ENCODE measurements at places on chromosomes 6 and 20. TPM values are rescaled to one million over a fixed set of nuclear protein-coding genes. Genes with fewer than 3 reads are reported as not detected.

The OR2B6 gene
- not detected for total RNA-seq

DNA sequence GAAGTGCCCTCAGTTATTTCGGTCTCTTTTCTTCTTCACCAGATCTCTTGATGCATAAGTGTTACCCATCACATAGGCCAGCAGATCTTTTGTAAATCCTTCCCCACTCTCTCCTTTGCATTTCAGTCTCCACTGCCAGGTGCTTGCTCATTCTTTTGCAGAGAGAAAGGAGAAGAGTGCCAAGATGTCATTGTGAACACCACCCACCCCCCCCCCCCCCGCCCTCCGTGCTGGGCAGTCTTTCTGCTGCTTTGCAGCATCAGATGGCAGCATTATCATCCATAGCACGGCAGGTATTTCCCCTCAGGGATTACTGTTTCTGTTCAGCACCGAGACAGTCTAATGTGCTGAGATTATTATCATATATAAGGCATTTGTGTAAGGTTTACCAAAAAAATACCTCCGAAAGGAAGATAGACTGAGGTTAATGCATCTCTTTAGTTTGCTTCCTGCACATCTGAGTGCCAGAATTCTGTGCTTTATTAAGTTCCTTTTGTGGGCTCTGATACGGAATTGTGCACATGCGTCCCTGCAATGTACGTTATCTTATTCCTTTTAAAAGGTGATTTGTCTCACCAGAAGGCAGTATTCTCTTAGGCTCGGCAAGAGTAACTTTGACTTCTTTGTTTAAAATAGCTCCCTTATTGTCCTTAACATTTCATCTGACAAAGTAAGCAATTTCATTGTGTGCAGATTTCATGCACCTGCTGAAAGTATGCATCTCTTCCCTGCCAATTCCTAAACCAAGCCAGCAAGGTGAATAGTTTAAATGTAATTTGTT is 128.8 kb downstream of the PHACTR1 start:
- ATAC-seq = no peak

DNA sequence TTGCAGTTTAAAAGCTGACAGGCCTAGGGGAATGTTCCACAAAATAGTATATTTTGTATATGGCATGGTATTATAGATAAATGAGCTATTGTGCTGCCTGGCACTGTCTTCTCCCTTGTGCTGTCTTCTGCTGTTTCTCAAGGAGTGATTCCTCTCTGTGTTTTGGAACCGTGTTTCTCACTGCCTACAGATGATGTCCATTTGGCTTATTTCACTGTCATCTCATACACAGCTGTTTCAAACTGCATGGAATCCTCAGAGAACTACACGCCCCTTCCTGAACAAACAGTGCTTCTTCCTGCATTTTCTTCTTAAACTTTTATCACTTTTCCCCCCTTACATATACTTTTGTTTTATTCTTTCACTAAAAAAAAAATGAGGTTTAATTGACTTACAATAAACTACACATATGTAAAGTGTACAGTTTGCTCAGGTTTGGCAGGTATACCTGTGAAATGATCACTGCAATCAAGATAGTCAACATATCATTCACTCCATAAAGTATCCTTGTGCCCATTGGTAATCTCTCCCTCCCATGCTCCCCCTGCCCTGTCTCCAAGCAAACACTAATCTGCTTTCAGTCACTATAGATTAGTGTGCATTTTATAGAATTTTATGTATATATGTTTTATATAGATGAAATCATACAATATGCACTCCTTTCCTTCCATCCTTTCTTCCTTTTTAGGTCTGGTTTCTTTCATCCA is 43.0 kb downstream of the CBFA2T2 start:
- no peak for ATAC-seq

The APCDD1L gene
- total RNA-seq = 0.40 TPM

The SLC32A1 gene
- not detected for total RNA-seq

The ZC2HC1B gene
- not detected for total RNA-seq

The STX11 gene
- 7.6 TPM for total RNA-seq

- ATAC-seq = no peak
These were observed 19.3 kb upstream of the WFDC2 start for GRCh38 chr20:45450097-45450818.

DNA sequence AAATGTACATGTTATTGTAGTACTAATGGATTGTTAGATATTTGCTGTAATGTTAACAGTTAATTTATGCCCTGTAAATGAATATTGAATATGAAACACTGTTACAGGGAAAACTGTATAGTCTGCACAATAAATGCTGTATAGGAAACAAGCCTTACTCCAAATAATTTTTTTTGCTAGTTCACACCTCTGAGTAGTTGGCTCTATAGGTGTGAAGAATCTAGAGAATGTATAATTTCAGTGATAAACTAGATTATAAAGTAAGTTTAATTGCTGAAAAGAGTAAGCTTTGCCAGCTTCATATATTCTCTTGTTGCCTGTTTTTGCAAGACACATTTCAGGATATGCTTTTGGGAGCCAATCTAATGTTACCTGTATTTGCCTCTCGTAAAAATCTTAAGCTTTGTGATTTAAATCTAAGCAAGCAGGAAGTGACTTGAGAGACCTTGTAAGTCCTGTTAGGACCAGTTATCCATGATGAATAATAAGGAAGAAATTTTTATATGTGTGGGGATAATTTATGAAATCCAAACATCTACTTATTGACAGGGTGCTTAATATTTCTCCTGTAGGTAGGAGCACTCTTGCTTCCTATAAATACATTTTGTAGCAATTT is 232.4 kb downstream of the ZFAND3 start:
- ATAC-seq = no peak

- no peak for ATAC-seq
These were observed 401 bp upstream of the TNFRSF21 start for GRCh38 chr6:47310131-47310480.

The BAK1 gene
- 7.3 TPM for total RNA-seq

The BTN1A1 gene
- not detected for total RNA-seq

GRCh38 chr6:53540129-53540692 is 4.7 kb downstream of the GCLC start:
- no peak for ATAC-seq

DNA sequence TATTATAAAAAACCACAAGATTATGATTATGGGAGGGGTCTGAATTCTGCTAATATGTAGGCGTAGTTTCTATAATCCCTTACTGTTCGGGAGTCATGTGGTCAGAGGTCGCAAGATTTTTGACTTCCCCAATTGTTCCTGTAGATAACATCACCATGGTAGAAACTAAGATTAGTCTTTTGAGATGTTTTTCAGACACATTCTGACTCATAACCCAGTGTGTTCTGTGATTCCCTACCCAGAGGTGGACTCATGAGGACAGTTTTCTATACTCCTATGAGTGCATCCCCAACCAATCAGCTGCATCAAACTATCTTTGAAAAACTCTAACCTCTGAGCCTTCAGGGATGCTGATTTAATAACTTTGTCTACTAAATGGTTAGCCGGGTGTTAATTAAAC is 175.5 kb downstream of the RFPL4B start:
- no peak for ATAC-seq

DNA sequence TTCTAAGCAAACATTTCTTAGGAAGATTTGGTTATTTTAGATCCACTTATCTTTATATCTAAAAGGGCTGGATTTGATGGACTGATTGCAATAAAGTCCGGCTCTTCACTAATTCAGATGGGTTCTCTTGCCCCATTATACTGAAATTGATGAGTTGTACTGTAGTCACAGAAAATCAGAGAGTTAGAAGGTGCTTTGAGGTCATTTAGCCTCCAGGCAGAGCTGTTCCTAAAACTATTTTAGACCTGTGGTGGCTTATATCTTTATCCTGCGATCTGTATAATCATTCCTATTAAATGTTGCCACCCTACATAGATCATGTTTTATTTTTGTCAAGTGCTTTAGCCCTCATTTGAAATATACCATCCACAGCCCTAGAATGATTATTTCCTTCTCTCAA is 61.3 kb upstream of the ATXN1 start:
- no peak for ATAC-seq

The TINAG gene
- total RNA-seq = not detected

The SLC52A3 gene
- total RNA-seq = 1.7 TPM

The RIPOR2 gene
- 5.4 TPM for total RNA-seq

DNA sequence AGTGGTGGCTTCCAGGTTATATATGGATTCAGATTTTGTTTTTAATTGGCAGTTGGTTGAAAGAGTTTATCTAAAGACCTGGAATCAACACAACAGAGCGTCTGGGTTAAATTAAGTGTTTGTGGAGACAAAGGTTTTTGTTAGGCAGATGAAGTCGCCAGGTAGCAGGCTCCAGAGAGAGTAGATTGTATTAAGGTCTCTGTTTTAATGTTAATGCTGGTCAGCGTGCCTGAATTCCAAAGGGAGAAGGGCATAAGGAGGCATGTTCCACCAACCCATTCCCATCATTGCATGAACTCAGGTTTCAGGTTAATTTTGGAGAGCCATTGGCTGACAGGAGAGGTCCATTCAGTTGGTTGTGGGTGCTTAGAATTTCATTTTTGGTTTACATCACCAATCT is 744.1 kb upstream of the GJE1 start:
- no peak for ATAC-seq

DNA sequence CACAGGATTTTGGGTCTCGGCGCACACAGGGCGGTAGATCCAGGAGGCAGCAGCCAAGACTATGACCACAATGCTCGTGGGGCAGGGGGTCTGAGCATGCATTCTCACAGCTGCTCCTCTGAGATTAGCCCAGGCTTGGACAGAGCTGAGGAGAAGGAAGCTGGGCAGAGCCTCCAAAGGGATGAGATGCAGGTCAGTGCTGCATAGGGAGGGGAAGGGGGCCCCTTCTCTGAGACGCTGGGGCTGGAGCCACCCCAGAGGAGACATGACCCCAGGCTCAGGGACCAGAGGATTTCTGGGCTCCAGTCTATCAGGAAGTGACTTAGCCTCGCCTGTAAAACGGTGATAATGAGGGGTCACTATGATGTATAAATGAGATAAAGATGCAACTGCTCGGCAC is 93.9 kb downstream of the BFSP1 start:
- ATAC-seq = no peak

- ATAC-seq = no peak
These were observed 19.6 kb downstream of the MYLIP start for GRCh38 chr6:16148498-16148897.

- ATAC-seq = no peak
These were observed 75.6 kb upstream of the KIF25 start for GRCh38 chr6:167921831-167922230.

The GSTA2 gene
- total RNA-seq = not detected

The TOMM34 gene
- 12.7 TPM for total RNA-seq

The CD24 gene
- 6.2 TPM for total RNA-seq

DNA sequence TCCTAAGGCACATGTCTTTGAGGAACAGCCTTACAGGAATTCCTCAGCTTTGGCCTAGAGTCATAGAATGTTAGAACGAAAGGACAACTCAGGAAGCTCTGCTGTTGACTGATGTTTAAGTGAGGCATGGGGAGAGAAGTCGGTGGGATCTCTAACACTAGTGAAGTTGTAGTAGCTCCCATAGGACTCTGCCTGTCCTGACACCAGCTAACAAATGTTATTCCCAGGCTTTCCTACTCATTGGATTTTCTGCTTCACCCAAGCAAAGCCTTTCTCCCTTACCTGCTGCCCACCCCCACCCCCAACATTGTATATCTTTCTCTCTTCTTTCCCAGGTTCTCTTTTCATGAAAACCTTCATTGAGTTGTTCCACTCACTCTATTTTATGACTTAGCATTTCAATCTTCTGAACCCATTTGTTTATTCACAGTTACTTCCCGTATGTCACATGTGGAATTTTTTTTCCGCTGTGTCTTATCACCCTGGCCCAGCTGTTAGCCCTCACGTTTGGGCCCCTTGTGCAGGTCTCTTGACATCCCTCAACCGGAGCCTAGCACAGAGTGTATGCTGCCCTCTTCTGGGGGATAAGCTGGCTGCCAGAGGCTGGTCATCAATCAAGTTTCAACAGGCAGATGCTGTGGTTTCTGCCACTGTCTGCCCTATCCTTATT is 39.2 kb upstream of the RNF8 start:
- no peak for ATAC-seq

- no peak for ATAC-seq
These were observed 435.2 kb upstream of the CDH4 start for GRCh38 chr20:60816901-60817300.

The CALHM5 gene
- 6.0 TPM for total RNA-seq

DNA sequence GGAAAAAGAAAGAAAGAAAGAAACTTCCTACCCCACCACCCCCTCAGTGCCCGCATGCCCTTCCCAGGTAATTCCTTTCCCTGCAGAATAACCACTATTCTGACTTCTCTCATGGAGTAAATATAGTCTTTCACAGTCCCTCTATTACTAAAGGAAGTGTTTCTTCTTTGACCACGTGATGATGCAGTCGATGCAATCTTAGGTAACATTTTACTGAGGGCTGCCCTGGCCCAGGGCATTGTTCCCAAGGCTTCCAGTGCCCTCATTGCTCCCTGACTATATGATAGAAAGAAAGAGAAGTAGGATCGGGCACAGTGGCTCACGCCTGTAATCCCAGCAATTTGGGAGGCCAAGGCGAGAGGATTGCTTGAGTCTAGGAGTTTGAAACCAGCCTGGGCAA is 29.1 kb downstream of the ARHGAP40 start:
- ATAC-seq = no peak

GRCh38 chr6:97195117-97195516 is 87.9 kb downstream of the MMS22L start:
- ATAC-seq = no peak

- no peak for ATAC-seq
These were observed 19.1 kb upstream of the TSHZ2 start for GRCh38 chr20:52953020-52953419.

DNA sequence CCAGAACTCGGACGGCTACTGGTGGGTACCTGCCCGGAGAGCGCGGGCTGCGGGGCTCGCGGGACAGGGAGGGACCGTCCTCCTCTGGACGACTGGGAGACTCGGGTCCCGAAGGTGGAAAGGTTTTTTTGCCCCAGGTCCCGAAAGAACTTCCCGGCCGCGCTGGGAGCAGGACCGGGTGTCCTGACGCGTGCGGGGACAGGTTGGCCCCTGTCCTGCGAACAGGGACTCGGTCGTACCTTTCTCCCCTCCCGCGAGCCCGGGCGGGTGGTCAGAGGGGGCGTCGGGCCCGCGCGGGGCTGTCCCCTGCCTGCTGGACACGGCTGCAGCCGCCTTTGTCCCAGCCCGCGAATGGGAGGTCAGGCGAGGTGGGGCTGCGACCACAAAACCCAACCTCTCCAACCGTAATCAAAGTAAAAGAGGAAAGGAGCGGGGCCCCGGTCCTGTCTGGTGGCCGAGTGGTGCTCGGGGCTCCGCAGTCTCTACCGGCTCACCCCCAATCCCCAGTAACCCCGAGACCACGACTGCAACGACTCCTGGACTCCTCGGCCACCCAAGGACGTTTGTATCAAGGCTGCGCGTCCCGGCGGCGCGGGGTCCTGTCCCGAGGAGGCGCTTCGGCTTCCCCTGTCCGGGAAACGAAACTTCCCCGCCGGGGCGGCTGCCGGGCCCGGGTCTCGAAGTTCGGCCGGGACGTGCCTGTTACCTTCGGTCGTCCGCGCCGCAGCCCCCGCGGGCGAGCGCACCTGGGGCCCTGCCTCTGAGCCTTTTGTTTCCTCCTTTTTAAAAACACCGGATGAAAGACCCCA is 798 bp downstream of the DSP start:
- ATAC-seq = peak; percentile 32

DNA sequence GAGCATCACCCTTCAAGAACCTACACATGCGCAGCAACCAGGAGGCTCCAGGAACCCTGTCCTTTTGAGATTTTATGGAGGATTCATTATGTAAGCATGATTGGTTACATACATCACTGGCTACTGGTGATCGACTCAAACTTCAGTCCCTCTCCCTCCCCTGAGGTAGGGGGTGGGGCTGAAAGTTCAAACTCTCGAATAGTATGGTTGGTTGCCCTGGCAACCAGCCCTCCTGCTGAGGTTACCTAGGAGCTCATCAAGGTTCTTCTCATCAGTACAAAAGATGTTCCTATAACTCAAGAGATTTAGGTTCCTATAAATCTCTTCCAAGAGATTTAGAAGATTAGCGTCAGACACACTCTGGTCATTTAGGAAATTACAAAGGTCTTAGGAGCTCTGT is 21.9 kb upstream of the ZSCAN9 start:
- no peak for ATAC-seq

The SIM1 gene
- not detected for total RNA-seq

Data from gastroesophageal sphincter (tissue), 4 donors.